ENCODE measurements at places on chromosomes 11 and 22.

DNA sequence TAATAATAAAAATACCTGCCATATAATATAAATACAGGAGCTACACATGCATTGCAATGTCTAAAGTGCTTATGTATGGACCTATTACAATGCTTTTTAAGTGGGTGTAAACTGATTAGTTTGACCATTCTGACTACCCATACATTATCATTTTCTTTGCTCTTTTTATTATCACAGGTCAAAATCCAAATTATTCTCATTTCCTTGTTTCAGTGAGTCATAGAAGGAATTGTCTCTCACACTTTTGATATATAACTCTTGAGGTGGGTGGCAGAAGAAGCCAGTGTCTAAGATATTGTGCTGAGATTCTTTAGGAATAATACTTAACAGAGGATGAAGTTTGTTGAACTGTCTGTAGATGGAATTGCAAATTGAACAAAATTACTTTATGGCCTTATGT lies 35.6 kb downstream of the GAS2 start:
- no peak for DNase-seq

DNA sequence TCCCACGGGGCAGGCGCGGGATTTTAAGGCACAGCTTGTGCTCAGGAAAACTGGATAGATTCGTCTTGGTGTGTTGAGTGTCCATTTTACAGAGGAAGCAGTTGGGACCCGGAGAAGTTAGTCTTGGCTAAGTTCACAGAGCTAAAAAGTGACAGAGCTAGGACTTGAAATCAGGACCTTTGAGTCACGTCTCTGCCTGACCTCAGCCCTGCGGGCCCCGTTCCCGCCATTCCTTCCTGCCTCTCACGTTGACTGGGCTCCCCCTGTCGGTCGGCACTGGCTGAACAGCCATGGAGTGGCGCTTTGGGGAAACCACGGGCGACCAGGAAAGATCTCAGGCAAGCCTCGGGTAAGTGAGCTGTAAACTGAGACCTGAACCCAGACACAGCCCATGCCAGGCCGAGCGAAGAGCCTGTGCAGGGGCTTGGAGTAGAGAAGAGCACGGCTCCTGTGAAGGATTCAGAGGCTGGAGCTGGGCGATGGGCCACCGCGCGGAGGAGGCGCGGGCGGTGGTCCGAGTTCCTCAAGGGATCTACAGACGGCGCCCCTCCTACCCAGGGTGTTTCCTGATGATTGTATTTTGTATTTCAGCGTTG lies 54.1 kb downstream of the WNT11 start:
- DNase-seq = no peak

GRCh38 chr11:128663824-128664223 lies 30.0 kb upstream of the FLI1 start:
- no peak for DNase-seq

DNA sequence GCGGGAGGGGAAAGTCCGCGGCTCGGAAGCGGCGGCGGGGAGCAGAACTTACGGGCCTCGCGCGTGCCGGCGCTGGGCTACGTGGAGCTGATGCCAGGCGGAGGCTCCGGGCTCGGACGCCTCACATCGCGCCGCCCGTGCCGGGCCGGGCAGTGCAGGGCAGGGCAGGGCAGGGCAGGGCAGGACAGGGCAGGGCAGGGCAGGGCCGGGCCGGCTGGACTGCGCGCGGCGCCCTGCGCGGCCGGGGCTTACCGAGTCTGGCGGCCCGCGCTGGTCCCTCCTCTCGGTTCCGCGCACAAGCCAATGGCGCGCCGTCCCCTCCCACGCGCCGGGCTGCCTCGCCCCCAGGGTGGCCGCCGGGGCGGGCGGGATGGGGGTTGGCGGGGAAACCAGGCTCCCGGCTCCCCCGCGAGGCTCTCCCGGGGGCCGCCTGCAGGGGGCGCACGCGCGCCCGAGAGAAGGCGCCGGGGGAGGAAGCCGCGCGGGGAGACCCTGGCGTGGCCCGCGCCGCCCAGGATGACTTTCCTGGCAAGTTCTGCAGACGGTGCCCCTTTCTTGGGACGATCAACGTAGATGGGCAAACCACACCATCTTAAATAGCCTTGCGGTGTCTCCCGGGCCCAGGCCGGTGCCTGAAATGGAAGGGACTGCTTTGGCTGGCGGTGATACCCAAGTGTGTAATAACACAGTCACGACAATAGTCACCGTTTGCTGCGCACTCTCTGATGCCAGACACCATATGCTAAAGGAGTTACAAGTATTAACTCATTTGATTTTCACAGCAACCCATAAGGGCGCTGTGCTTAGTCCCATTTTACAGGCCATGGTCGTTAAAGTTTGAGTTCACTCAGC lies at the start of gene TP53I11:
TP53I11 (minus strand) TSS at position 259 of the 852 bp plus-strand sequence. CDS start 12,548 bp downstream, outside the sequence.
- DNase-seq = no peak

DNA sequence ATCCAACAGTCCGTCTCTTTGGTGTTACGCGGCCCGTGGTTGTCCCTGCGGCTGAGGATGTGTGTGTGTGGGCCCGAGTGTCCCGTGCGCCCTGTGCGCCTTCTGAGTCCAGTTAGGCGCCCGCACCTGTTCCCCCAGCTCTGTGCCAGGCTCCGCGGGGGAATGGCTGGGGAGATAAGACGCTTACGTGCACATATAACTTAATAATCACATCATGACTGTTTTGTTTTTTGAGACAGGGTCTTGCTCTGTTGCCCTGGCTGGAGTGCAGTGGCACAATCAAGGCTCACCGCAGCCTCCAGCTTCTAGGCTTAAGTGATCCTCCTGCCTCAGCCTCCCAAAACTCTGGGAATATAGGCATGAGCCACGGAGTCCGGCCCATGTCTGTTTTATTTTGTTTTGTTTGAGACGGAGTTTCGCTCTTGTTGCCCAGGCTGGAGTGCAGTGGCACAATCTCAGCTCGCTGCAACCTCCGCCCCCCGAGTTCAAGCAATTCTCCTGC lies 817 bp downstream of the ARL2 start:
- DNase-seq = no peak

DNA sequence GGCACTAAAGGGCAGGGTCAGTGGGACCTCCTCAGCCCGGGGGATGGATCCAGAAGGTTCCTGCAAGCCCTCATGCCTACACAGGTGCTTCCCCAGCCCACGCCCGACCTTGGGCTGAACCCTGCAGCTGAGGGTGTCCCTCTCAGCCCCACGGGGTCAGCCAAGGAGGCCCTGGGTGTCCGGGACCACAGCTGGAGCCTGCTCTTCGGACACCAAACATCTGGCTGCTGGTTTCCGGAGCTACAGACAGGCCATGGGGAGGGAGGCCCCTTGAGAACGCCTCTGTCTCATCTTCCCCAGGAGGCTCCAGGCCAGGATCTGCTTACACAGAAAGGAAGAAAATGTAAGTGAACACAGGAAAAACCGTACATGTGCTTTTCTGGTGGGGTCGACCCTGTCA lies 355.7 kb downstream of the MN1 start:
- no peak for DNase-seq

- no peak for DNase-seq
Measured at GRCh38 chr11:69487849-69488542, 6.5 kb downstream of the LINC01488 start.

- no peak for DNase-seq
Measured at GRCh38 chr22:27970596-27971220, 51.7 kb upstream of the PITPNB start.

DNA sequence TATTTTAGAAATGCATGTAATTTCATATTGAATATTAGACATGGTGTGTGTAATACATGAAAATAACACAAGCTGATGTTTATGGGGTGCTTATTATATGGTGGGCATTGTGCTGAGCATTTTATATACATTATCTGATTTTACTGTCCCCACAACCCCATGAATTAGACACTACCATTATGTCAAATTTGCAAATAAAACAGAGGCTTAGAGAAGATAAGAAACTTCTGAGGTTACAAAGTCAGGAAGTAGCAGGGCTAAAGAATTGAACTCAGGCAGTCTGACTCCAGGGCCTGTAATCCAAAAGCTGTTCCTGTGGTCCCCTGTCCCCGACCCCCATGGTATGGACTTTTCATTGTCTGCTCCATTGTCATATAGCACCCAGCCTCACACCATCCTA lies 49.4 kb upstream of the NAV2 start:
- no peak for DNase-seq

- no peak for DNase-seq
Measured at GRCh38 chr11:1208394-1209261, 14.2 kb upstream of the MUC5B start.

DNA sequence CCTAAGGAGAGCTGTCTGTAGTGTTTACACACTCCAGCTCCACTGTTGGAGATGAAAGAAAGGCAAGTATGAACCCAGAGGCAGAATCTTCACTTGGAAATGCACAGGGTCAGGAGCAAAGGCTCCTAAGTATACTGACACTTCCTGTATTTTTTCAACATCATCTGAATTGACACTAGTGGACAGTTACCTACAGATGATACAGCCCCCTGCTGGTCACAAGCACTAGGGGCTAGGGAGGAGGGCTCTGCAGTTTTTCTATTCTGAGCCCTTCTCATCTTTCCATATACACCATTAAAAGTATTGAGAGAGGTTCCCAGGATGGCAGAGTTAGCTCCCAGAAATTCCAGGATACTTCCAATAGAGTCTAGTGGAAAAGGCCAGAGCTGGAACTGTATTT lies 290.3 kb upstream of the API5 start:
- DNase-seq = no peak

- DNase-seq = no peak
Measured at GRCh38 chr11:102553835-102554282, 23.3 kb upstream of the MMP7 start.
